ENCODE measurements at places on chromosomes 4 and X.

DNA sequence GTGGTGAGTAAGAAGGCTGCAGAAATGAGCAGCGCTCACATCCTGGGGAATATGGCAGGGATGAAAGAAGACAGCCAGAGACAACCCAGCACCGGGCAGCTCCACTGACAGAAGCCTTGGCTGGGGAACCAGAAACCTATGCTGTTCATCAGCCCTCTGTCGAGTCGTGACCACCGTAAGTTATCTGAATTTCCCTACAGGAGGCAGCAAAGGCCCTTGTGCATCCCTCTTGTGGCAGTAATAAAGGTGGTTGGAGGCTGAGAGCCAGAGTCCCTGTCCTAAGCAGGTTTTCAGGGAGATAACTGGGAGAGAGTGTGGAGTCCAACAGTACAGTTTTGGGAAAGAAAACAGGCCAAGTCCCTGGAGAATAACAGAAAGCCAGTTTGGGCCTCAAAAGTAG lies 194.0 kb upstream of the BOD1L1 start:
- no peak for DNase-seq

GRCh38 chr4:166153548-166153947 lies 280.5 kb downstream of the TLL1 start:
- no peak for DNase-seq

GRCh38 chr4:17138847-17139246 lies 240.4 kb upstream of the LDB2 start:
- no peak for DNase-seq

DNA sequence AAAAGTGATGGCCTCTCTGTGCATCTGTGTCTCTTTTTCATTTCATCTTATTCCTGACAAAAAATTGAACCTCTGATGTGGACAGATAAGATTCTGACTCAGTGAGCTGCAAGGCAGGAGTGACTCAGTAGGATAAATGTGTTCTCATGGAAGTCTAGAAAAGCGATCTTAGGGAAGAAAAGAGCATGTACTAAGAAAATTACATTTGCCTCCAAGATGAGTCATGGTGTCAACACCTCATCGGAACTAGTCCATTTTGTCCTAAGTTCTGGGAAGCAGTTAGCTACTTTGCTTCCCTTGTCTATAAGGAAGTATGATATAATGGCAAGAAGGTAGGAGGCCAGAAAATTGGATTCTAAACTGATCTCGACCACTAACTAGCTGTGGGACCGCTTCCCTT lies 83.5 kb upstream of the AFF2 start:
- DNase-seq: no peak

GRCh38 chr4:16035843-16036242 lies 48.0 kb downstream of the PROM1 start:
- no peak for DNase-seq

DNA sequence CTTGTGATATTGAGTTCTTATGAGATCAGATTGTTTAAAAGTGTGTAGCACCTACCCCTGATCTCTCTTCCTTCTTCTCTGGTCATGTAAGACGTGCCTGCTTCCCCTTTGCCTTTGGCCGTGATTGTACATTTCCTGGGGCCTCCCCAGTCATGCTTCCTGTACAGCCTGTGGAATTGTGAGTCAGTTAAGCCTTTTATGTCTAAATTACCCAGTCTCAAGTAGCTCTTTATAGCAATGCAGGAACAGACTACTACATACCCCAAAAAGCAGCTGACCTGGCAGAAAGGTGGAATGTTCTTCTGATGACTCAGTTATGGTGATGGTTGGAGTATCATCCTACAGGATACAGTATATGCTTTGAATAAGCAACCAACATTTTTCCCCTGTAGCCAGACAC lies 11.4 kb upstream of the MCUB start:
- no peak for DNase-seq

DNA sequence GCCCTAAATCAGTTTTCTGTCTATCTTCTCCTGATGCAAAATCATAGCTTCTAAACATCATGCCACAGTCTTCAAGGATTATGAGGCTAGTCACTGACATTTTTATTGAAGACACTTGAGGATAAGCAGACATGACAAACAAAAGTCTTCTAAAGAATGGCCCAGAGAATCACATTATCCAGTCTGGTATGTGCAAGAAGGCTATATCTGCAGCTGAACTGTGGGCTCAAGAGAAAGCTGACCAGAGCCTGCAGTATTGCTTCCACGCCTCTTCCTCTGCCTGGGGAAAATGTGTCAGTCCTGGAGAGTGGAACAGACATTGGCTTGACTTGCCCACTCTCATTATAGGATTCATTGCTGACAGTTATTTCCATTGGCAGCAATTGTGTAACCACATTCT lies 553.5 kb downstream of the SPOCK3 start:
- no peak for DNase-seq

DNA sequence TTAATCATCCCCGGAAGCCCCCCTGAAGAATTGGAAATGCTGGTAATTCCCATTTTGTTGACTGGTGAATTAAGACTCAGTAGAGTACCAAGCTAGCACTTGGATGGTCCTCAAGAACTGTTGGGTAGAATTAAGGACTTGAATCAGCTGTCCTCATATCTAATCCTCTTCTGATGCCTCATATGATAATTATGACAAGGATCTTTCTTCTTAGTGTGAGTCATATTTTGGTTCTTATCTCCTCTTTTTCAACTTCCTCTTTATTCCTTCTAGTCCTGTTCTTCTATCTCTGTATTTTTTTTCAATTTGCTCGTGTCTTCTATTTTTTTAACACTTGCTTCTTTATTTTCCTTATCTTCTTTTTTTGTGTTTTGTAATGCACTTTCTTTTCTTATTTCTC lies 206.3 kb upstream of the ANXA3 start:
- no peak for DNase-seq

- no peak for DNase-seq
Measured at GRCh38 chr4:107755841-107756356, 35.9 kb upstream of the PAPSS1 start.

DNA sequence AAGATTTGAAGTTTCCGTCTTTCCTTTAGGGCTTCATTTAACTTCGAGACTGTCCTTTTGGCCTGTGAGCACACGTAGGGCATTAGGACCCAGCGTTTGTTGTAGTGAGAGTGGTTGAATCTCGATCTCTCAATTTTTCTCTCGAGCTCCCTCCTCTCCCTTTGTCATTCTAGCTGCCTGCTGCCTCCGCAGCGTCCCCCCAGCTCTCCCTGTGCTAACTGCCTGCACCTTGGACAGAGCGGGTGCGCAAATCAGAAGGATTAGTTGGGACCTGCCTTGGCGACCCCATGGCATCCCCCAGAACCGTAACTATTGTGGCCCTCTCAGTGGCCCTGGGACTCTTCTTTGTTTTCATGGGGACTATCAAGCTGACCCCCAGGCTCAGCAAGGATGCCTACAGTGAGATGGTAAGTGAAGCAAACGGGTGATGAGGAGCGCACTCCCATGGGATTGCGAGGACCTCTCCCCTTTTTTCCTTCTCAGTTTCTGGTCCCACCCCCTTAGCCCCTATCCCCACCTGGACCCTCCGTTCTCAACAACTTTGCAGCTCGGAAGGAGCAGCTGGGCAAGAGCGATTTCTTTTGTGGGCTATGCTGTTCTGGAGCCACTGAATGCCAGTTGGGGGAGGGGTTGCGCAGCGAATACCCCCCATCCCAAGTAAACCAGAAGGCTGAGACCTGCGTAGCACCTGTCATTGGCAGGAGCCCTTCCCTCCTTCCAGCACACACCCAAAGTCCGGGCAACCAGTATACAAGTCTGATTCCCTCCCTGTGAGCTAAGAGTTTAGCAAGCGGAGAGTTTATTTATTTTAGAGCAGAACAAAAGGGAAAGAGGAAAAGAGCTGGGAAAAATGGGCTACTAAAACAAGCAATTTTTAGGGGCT lies at the start of gene TMEM35A:
TMEM35A (plus strand) TSS at position 164 of the 883 bp plus-strand sequence; CDS start at position 288, 124 bp downstream.
- DNase-seq: peak; percentile 3

DNA sequence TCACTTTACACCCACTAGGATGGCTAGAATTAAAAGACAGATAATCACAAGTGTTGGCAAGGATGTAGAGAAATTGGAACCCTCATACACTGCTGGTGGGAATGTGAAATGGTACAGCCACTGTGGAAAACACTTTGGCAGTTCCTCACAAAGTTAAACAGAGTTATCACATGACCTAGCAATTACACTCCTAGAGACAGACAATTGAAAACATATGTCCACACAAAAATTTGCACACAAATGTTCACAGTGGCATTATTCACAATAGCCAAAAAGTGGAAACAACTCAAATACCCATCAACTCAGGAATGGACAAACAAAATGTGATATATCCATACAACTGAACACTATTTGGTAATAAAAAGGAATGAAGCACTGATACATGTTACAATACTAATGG lies 5.7 kb downstream of the ZNF280C start:
- DNase-seq: no peak

- DNase-seq: no peak
Measured at GRCh38 chrX:132272826-132273225, 53.6 kb upstream of the RAP2C start.

DNA sequence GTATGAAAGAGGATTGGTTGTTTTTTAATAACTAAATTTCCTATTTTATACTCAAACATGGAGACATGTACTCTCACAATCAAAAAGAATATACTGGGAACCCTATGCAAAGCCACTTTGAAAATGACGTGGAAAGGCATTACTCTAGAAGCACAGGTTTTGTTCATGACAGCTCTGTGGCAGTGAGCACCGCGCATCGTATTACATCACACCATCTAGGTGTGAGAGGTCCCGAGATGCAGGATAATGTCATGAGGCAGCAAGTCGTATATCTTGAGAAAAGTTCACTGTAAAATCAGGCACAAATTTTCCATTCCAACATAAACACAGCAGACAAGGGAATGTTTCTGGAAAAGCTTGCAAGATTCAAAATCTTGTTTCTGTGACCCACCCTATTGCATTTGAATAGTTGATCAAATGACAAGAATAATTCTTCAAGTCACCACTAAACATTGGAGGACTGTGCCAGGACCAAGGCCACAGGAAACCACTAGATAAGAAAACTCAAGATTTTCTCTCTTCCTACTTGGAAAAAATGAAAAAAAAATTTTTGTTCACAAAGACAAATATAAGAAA lies 127.6 kb downstream of the LDB2 start:
- DNase-seq: no peak

GRCh38 chr4:121408-122084 lies 2.8 kb upstream of the ZNF718 start:
- no peak for DNase-seq

GRCh38 chr4:54658252-54659093 lies 716 bp downstream of the KIT start:
- no peak for DNase-seq

DNA sequence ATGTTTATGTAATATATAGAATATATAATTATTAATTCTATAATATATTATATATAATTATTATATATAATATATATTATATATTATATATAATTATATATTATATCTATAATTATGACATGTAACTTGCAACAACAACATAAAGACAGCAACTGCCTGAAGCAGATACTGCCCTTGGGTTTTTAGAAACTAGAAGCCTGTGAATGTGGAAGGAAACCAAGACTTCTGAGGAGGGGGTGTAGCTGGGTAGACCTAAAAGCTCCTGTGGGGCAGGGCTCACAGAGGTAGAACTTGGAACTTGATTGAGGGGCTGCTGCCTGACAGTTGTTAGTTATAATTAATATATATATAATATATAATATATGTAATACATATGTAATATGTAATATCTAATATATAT lies 167.2 kb upstream of the SLIT2 start:
- no peak for DNase-seq

GRCh38 chr4:8399298-8399697 lies 41.2 kb downstream of the ACOX3 start:
- no peak for DNase-seq

GRCh38 chr4:116223040-116223732 lies 862.2 kb downstream of the TRAM1L1 start:
- DNase-seq: no peak

All from cortex of kidney (tissue), 1 donor.